ENCODE measurements at places on chromosomes 4 and X. TPM values are rescaled to one million over a fixed set of nuclear protein-coding genes. Genes with fewer than 3 reads are reported as not detected.
A peak's percentile ranks its signal among the peaks of the same experiment; 100 is the strongest.

Gene KCNIP4
- not detected for total RNA-seq

Gene DCAF4L1
- total RNA-seq, result under 0.01 TPM

Gene CDKL2
- total RNA-seq, result 0.06 TPM

Gene TLR7
- total RNA-seq, result not detected

Gene TKTL1
- not detected for total RNA-seq

Gene RPS6KA6
- total RNA-seq, result 2.1 TPM

- no peak for DNase-seq
Measured at GRCh38 chrX:119605464-119606279, 552 bp downstream of the NKRF start.

- no peak for DNase-seq
Measured at GRCh38 chr4:178599521-178599920, 1157.3 kb upstream of the AGA start.

DNA sequence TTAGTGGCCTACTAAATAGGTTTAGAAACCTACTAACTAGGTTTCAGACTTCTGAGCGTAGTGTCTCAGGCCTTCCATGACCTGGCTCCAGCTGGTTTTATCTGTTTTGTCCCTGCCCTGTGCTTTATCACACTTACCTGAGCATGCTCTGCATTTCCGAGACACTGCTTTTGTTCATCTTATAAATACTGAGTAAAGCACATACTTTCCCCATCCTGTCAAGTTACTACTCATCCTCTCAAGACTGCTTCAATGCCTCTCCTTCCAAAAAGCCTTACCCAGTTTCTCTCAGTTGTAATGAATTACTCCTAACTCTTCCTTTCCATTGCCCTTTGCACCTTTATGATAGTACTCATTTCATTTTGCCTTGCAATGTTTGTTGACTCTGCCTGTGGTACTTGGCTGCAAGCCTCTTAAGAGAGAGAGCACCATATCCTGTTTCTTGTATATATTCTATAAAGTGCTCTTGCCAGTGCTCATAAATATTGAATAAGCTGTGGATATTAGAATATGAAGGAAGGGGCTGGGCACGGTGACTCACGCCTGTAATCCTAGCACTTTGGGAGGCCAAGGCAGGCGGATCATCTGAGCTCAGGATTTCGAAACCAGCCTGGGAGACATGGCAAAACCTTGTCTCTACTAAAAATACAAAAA, 34.4 kb downstream of the SLAIN2 start:
- DNase-seq, result peak; percentile 79

DNA sequence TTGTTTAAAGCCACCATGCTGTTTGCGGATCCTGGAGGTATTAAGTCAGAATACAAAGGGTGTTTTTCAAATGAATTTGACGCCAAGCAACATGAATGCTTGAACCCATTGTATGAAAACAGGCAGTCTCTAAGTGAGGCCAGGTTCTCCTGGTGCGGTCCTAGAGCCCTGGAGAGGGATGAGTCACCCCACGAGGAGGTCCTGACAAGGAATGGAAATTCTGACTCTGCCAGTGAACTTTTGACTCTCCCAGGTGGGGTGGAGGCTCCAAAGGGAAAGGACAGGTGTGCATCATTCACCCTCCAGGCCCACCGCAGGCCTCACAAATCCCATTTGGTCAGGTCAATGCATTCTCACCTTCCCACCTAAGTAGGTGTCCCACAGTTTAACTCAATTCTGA, 1.5 kb downstream of the TRIM2 start:
- no peak for DNase-seq

GRCh38 chr4:140903522-140904475, 147.6 kb upstream of the TBC1D9 start:
- no peak for DNase-seq

GRCh38 chrX:154458116-154458953, at the start of gene PLXNA3:
Gene PLXNA3, plus strand, starts transcription at chrX:154458281. Its CDS starts 1,903 bp downstream, at chrX:154460184.
- no peak for DNase-seq

DNA sequence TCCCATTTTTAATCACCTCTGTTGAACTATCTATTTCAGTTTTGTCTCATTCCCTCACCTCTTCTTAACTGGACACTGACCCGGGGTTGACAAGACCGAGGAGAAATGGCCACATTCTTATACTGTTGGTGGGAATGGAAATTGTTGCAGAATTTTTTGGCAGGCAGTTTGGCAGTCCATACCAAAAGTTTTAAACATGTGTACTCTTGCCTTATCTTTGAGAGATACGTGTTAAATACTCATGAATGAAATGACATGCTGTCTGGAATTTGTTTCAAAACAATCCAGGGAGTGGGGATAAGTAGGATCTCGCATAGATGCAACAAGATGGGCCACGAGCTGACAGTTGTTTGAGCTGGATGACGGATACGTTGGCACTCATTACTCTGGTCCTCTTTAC, 12.1 kb downstream of the FGFBP1 start:
- no peak for DNase-seq

GRCh38 chr4:17447056-17447455, 64.8 kb downstream of the QDPR start:
- DNase-seq, result peak; percentile 10

- DNase-seq, result no peak
Measured at GRCh38 chr4:159460371-159460770, 357.5 kb downstream of the RAPGEF2 start.

- no peak for DNase-seq
Measured at GRCh38 chr4:187424636-187425035, 570.9 kb upstream of the ZFP42 start.

- DNase-seq, result no peak
Measured at GRCh38 chrX:118493653-118494297, 1.8 kb upstream of the DOCK11 start.

GRCh38 chr4:185772391-185773093, 39.5 kb downstream of the SORBS2 start:
- DNase-seq, result no peak

GRCh38 chrX:7119950-7120877, 27.3 kb upstream of the STS start:
- DNase-seq, result peak; percentile 63

All from LHCN-M2 (cell line).